CD4-positive, alpha-beta T cell treated with Interferon gamma for 1 hour (primary cell): ENCODE measurements at places on chromosomes 1 and 21.

- no peak for DNase-seq
These were observed 6.2 kb downstream of the CROCC start for GRCh38 chr1:16927711-16928485.

GRCh38 chr1:204437796-204438570, 26.4 kb upstream of the PPP1R15B start:
- DNase-seq = no peak

DNA sequence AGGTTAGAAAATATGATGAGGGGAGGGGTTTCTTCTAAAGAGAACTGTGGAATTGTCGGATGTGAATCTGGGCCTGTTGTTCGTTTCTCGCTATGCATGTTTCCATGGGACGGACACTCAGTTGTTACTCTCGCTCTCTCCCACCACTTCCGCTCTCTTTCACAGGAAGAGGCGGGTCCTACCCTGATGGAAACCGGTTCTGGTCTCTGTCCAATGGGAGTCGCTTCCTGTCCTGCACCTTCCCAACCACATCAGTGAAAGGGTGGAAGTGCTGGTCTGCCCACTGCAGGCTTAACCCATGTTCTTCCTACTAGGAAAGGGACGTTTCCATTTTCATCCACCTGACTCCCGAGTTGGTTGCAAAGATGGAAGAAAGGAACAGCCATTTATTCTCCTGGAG, 119.4 kb downstream of the KCNJ15 start:
- peak; percentile 37 for DNase-seq

GRCh38 chr21:36791180-36791579, 92.3 kb downstream of the SIM2 start:
- DNase-seq = no peak

GRCh38 chr1:239233626-239234025, 152.7 kb upstream of the CHRM3 start:
- no peak for DNase-seq

- no peak for DNase-seq
These were observed 10.5 kb upstream of the TAF1A start for GRCh38 chr1:222600281-222600680.

GRCh38 chr1:66360285-66360724, 173.6 kb upstream of the SGIP1 start:
- DNase-seq = no peak
